Lung (tissue), 17 donors: ENCODE measurements at places on chromosomes 3 and 15. TPM values are rescaled to one million over a fixed set of nuclear protein-coding genes. Genes with fewer than 3 reads are reported as not detected.

The GABRG3 gene
- polyA plus RNA-seq: not detected

The ZPLD1 gene
- not detected for polyA plus RNA-seq

The NTRK3 gene
- 0.44 TPM for polyA plus RNA-seq

The ARL14 gene
- 0.24 TPM for polyA plus RNA-seq

The PPP1R14D gene
- polyA plus RNA-seq: not detected

The SLC30A4 gene
- polyA plus RNA-seq: 1.4 TPM

The PAQR5 gene
- polyA plus RNA-seq: 11.8 TPM

The TRAIP gene
- polyA plus RNA-seq: 1.8 TPM

The ACP3 gene
- polyA plus RNA-seq: 9.0 TPM

The PKM gene
- polyA plus RNA-seq: 867 TPM

The CRYGS gene
- polyA plus RNA-seq: 5.8 TPM

The GRK7 gene
- not detected for polyA plus RNA-seq

The GHRL gene
- 5.4 TPM for polyA plus RNA-seq

The GPR87 gene
- polyA plus RNA-seq: 1.5 TPM

DNA sequence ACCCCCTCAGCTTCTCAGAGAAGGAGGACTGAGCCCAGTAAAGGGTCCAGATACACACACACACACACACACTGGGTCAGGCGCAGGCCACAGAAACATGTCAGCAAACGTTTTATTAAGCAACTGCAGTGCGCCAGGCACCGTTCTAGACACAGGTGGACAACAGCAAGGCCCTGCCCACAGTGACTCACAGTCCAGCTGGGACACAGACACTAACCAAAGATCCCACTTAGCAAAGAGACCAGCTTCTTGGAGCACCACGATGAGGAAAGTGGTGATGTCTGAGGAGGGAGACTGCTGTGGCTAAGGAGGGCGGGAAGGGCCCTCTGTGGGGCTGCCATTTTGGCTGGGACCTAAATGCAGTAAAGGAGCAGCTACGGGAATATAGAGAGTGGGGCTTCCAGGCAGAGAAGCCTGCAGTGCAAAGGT, 2.8 kb upstream of the VILL start:
- DNase-seq: no peak
- no peaks in the 10 kb centered on the region for H3K27me3 ChIP-seq
- H3K27ac ChIP-seq: peak overlapping the region; percentile 79
- H3K4me3 ChIP-seq: no peak overlapping the region
- H3K36me3 ChIP-seq: no peaks in the 10 kb centered on the region
- H3K4me1 ChIP-seq: peaks cover 34% of the 10 kb centered on the region

- no peak for DNase-seq
- H3K36me3 ChIP-seq: no peaks in the 10 kb centered on the region
- H3K4me3 ChIP-seq: no peak overlapping the region
- no peak overlapping the region for H3K27ac ChIP-seq
These were observed 22.9 kb downstream of the GRAMD2A start for GRCh38 chr15:72174551-72175165.

- H3K36me3 ChIP-seq: no peaks in the 10 kb centered on the region
- no peak overlapping the region for H3K27ac ChIP-seq
- peak overlapping the region; percentile 17 for H3K4me3 ChIP-seq
- peak; percentile 22 for DNase-seq
These were observed 951 bp downstream of the FOXL2 start for GRCh38 chr3:138945709-138946662.

DNA sequence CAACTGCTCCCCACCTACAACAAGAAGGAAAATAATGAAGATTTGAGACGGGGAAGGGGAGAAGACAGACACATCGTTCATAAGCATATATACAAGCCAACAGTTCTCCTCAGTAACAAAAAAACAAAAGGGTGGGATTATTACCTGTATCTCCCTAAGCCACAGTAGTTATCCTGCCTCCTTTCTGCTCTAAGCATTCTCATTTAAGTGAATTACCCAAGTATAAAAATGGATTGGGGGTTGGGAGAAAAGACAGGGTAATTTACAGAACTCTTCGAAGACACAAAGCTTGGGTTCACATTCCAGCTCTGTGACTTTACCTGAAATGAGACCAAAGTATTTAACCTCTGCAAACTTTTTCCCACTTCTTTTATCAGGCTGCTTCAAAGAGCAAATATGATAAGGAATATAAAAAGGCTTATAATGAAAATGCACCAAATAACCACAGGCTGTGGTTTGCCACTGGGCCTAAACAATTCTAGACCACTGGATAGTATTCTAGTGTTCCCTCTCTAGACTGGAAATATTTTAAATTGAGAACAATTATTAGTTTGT, 64.4 kb downstream of the UACA start:
- peak overlapping the region; percentile 21 for H3K27ac ChIP-seq
- peaks cover 6% of the 10 kb centered on the region for H3K4me1 ChIP-seq
- DNase-seq: no peak

GRCh38 chr3:129045675-129046036, 14.9 kb upstream of the GP9 start:
- no peaks in the 10 kb centered on the region for H3K4me1 ChIP-seq
- H3K27me3 ChIP-seq: no peaks in the 10 kb centered on the region
- no peaks in the 10 kb centered on the region for H3K36me3 ChIP-seq
- H3K4me3 ChIP-seq: no peak overlapping the region

DNA sequence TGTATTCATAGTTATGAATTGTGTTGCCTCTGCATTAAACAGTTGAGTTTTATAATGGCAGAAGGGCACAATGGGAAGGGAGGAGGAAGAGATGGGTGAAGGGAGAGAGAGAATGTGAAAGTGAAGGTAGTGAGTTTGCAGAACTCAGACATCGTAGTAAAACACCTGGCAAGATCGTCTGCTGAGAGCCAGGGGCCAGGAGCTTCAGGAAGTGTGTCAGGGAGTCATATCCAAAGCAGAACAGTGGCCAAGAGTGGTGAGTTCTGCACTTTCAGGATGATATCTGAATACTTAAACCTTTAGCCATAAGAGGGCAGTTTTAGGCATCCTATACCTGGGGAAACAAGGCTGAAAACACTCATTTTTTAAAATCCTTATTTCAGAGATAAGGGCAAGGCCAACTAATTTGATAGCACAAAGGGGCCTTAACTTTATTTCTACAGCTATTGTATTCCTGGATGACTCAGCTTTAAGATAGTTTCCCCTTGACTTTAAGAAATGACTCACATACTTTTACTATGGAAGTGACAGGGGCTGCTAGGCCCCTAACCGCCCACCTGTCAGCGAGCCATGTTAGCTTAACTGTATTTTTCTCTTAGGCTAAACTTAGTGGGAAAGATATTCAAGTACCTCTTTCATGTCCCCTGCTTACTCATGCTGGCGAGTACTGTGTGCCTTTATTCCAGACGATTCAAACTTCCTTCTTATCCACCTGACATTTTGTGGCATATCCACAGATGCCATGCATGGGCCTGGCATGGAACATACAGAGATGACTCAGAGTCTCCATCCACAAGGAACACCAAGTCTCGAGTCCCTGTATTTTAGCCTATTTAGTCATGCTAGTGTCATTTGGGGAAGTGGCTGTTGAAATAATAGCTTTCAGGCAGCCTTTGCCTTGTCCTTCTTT, 53.9 kb downstream of the RLBP1 start:
- DNase-seq: no peak
- H3K36me3 ChIP-seq: peaks cover 3% of the 10 kb centered on the region
- peak overlapping the region; percentile 79 for H3K27ac ChIP-seq
- H3K27me3 ChIP-seq: no peaks in the 10 kb centered on the region
- peaks cover 20% of the 10 kb centered on the region for H3K4me1 ChIP-seq
- no peak overlapping the region for H3K4me3 ChIP-seq

DNA sequence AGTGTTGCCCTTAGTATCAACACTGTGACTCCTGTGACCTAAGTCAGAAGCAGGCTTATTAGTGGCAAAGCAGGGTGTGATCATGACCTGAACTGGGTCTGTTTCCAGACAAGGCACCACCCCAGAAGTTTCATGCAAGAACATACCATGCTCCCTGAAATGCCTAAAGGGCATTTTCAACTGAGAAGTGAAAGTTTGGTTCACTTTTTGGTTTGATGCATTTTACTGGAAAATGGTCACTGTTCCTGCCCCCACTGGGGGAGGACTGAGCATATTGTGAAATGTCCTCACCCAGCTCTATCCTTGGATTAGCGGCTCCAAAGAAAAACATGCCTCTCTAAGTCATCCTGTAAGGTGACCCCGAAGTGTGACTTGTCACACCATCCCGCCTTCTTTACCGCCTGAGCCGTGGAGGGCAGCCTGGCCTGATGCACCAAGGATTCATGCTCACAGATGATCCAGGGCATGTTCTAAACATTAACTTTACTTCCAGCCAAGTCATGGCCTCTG, 3.1 kb upstream of the FAM240A start:
- H3K36me3 ChIP-seq: no peaks in the 10 kb centered on the region
- no peak overlapping the region for H3K27ac ChIP-seq
- DNase-seq: no peak
- no peaks in the 10 kb centered on the region for H3K4me1 ChIP-seq
- no peak overlapping the region for H3K4me3 ChIP-seq

DNA sequence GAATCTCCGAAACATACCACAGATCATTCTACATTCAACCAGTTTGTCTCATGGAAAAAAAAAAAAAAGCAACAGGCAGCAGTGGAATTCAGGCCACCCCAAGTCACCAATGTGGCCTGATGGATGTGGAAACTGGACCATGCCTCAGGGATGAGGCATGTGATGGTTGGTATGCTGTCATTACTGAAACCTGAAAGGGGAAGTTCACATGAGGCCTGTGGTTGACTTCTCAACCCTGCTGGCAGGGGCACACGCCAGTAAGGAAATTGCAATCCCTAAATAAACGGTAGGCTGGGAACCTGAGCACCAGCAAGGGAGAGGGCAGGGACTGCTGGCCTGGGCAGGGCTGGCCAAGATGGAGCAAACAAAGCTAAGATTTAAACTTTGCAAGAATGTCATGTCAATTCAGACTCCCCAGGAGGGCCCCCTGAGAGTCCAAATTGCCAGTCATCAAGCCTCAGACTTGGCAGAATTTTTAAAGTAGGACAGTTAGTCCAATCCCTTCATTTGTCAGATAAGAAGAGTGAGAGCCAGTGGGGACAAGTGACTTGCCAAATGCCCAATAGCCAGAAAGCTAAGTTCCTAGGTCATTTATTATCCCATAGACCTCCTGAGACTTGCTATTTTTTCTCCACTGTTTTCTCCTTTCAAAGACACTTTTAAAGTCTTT, 310.4 kb downstream of the ERC2 start:
- H3K36me3 ChIP-seq: no peaks in the 10 kb centered on the region
- no peaks in the 10 kb centered on the region for H3K4me1 ChIP-seq
- no peak overlapping the region for H3K4me3 ChIP-seq
- H3K27me3 ChIP-seq: no peaks in the 10 kb centered on the region

- no peak overlapping the region for H3K27ac ChIP-seq
- H3K27me3 ChIP-seq: no peaks in the 10 kb centered on the region
- H3K4me1 ChIP-seq: peaks cover 9% of the 10 kb centered on the region
- no peak for DNase-seq
These were observed 116.5 kb downstream of the THSD4 start for GRCh38 chr15:71231758-71232157.

- no peaks in the 10 kb centered on the region for H3K36me3 ChIP-seq
- H3K27me3 ChIP-seq: peaks cover 4% of the 10 kb centered on the region
- no peak overlapping the region for H3K4me3 ChIP-seq
- H3K27ac ChIP-seq: no peak overlapping the region
- no peaks in the 10 kb centered on the region for H3K4me1 ChIP-seq
These were observed 27.0 kb upstream of the RPL32 start for GRCh38 chr3:12868039-12869034.

DNA sequence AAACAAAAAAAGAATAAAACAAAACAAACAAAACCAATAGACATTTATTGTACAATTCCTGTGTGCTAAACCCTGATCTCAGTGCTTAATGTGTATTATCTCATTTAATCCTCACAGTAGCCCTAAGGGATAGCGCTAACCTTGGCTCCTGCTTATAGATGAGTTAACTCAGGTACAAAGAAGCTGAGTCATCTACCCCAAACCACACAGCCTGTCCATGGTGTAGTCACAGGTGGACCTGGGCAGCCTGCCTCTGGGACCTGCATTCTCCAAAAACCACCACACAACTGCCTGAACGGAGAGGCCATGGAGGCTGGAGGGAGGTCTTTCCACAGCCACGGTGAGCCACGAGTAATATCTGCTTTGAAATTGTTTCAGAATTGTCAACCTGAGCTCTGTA, 5.5 kb upstream of the CLN6 start:
- no peak overlapping the region for H3K27ac ChIP-seq
- no peaks in the 10 kb centered on the region for H3K36me3 ChIP-seq
- H3K27me3 ChIP-seq: no peaks in the 10 kb centered on the region
- no peak for DNase-seq
- no peak overlapping the region for H3K4me3 ChIP-seq

DNA sequence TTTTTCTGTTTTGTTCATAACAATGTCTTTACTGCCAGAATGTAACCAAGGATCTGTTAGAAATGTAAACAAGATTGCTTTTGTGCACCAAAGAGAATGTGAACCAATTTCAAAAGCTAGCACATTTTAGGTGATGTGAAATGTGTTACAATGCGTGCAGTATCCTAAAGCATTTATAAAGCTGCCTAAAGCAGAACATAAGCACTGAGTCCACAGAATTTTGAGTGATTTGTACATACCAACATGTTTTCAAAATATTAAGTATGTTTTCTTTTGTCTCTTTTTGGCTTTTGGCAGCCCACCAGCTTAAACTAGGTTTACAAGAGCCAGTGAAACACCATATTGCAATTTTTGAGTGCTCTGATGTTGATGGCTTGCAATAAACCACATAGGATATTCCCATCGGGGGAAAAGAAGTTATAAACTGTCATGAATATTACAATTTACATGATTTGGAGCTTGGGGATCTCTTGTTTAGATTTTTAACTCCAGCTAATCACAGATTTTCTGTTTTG, 364.0 kb downstream of the ZIC1 start:
- no peaks in the 10 kb centered on the region for H3K4me1 ChIP-seq
- peak; percentile 14 for DNase-seq
- H3K36me3 ChIP-seq: no peaks in the 10 kb centered on the region
- no peak overlapping the region for H3K27ac ChIP-seq
- no peak overlapping the region for H3K4me3 ChIP-seq

DNA sequence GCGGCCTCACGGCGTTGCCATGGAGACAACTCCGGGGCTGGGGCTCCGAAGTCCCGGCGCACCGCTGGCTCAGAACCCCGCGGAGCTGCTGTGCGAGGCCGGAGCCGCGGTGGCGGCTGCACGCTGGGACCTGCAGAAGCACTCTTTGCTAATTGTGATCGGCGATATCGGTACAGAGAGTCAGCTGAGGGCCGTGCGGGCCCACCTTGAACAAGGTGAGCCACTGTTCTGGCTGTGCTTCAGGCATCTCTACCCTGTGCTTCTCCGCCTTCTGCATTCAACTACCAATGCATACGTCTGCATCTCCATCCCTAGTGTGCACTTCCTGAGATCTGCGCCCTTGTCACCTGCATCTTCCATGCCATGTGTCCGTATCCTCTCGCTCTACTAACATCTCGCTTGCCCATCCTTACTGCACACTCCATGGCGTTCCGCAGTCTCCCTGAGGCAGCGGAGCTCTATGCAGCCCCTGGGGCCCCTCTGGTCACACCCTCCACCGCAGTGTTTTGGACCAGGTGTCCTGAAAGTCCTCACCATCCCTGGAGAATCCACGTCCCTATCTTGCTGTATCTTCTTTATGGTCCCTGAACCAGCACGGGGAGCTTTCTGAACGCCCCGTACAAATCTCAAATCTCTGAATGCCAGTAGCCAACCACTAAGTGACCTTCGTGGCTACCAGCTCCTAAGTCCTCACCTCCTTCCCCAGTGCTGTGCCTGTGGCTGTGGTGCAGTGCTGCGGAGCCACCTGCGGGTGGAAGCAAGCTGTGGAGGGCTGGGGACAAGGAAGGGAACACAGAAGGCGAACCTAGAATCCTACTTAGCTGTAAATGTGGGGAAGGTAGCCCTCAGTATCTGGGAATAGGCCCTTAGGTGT, 6.2 kb upstream of the MAP1A start:
- H3K27ac ChIP-seq: no peak overlapping the region
- peaks cover 11% of the 10 kb centered on the region for H3K4me1 ChIP-seq
- no peaks in the 10 kb centered on the region for H3K27me3 ChIP-seq
- H3K4me3 ChIP-seq: peak overlapping the region; percentile 20
- no peak for DNase-seq
